ENCODE measurements at places on chromosomes 5 and 9.

DNA sequence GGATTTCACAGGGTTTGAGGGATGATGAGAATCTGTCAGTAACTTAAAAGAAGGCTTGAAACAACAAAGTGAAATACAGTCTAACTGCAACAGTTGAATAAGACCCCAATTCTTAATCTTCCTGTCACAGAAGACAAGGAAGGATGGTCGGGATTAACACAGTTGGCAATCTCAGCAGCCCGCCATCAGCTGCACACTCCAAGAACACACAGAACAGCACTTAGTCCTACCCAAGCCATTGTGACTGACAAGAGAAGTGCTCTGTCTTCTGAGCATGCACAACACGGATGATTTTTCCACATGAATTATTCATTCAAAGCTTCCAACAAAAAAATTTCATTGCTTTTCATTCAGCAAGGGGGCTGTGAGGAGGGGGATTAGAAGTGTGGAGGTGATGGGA, 576.1 kb downstream of the TLE4 start:
- no peak for DNase-seq

DNA sequence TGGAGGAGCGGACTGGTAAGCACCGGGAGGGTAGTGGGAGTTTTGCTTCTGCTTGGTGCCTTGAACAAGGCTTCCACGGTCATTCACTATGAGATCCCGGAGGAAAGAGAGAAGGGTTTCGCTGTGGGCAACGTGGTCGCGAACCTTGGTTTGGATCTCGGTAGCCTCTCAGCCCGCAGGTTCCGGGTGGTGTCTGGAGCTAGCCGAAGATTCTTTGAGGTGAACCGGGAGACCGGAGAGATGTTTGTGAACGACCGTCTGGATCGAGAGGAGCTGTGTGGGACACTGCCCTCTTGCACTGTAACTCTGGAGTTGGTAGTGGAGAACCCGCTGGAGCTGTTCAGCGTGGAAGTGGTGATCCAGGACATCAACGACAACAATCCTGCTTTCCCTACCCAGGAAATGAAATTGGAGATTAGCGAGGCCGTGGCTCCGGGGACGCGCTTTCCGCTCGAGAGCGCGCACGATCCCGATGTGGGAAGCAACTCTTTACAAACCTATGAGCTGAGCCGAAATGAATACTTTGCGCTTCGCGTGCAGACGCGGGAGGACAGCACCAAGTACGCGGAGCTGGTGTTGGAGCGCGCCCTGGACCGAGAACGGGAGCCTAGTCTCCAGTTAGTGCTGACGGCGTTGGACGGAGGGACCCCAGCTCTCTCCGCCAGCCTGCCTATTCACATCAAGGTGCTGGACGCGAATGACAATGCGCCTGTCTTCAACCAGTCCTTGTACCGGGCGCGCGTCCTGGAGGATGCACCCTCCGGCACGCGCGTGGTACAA, 556 bp downstream of the PCDHGC3 start:
- DNase-seq, result peak; percentile 80

DNA sequence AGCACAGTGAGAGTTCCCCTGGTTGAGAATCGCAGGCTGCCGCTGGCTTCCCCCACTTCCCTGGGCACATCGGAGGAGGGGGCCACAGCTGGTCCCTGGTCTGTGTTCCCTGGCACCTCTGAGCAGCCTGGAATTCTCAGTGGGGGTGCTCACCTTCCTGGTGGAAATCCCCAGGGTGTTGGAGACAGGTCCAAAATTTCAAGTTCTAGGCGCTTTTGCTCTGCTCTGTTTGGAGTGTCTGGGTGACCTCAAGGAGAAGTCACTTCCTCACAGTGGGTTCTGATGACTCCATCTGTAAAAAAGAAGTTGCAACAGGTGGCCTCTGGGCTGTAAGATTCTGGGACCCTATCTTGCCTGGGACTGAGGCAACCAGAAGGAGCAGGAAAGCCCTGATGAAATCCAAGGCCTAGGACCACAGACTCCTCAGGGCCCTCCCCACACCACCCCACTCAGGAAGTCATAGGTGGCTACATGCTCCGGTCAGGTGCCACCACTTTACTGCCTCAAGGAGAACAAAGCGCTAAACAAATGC, at the start of gene TRAF1:
Gene TRAF1 (minus strand): TSS at position 400 of the 532 bp plus-strand sequence. CDS start 721 bp downstream, outside the sequence.
- DNase-seq, result no peak

DNA sequence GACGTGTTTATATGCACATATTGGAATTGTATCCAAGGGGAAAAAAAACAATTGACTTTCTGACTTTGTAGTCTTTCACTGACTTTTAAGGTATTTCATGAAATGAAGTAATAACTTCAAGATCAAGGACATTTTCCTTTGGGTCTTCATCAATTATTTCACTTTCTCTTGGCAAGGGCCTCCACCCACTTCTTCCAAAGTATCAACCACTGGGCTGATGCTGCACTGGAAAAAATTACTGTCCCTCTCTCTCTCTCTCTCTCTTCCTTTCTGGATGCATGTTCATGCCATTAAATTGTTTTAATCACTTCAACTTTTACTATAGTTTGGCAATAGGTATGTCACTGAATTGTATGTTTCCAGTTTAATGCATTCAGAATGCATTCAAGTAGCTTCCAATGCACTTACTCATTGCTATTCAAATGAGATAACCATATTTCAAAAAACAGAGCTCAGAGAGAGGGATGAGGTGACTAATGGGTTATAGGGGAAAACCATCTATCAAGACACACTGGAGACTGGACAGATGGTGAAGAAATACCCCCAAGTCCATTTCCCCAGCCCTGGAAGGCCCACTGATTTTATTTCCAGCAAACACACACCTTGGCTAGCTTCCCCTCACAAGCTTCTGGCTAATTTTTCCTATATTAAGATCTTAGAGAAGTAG, 585.3 kb downstream of the EBF1 start:
- DNase-seq, result peak; percentile 32

- DNase-seq, result no peak
These were observed 80.1 kb upstream of the DMAC1 start for GRCh38 chr9:7879551-7880245.

- no peak for DNase-seq
These were observed 34.3 kb downstream of the NFIB start for GRCh38 chr9:14279671-14280070.

DNA sequence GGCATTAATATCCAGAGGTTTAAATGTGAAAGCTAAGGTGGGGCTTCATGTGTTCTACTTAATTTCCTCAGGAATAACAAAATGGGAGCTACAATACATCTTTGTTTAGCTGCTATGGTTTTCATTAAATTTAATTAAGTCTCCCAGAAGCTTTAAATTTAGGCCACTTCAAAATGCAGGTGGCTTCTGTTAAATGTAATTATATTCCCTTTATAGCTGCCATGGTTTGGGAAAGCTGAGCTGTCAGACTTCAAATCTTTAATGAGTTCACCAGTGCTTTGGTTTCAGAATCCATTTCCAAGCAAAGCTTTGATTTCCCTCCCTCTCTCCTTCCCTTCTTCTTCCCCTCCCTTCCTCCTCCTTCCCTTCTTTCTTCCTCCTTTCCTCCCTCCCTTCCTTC, 58.4 kb upstream of the FAM170A start:
- no peak for DNase-seq

DNA sequence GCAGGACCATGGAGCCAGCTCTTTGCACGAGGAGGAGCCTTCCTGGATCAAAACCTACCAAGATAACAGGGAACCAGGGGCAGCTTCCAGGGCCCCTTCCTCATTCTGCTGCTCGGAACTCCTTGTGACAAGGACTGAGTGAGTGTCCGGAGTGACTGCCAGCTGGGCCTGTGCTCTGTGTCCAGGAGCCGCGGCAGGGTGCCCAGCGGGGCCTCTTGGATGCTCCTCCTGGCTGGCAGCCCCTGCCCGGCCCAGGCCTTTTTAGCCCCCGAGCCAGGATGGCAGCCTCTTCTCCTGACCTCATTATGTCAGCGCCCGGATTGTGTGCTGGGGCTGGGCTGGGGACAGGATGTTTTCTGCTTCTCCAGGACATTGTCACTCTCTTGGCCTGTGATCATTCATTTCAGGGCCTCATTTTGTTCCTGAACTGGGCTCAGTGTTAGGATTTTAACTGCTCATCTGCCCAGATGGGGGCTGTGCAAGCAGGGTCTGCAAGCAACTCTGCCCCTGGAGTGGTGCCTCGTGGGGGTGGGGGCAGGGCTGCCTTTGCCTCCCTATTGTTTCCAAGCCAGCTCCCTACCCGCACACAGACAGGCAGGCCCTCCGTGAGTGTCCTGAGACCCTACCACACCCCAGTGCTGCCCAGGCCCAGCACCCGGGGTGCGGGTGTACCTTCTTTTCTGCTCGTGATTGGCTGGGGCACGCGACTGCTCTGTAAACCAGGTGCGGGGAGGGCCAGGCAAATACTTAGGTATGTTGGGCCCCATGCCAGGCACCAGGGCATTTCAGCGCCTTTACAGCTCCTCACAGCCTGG, 161.6 kb downstream of the COL23A1 start:
- peak; percentile 89 for DNase-seq

DNA sequence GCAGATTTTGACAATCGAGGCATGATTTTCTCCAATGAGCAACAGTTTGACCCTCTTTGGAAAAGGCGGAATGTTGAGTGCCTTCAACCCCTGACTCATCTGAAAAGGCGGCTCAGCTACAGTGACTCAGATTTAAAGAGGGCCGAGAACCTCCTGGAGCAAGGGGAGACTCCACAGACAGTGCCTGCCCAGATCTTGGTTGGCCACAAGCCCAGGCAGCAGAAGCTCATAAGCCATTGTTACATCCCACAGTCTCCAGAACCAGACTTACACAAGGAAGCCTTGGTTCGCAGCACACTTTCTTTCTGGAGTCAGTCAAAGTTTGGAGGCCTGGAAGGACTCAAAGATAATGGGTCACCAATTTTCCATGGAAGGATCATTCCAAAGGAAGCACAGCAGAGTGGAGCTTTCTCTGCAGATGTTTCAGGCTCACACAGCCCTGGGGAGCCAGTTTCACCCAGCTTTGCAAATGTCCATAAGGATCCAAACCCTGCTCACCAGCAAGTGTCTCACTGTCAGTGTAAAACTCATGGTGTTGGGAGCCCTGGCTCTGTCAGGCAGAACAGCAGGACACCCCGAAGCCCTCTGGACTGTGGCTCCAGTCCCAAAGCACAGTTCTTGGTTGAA, 13.6 kb downstream of the PTPDC1 start:
- DNase-seq, result peak; percentile 94

GRCh38 chr9:86410281-86410680, 56.1 kb upstream of the TUT7 start:
- DNase-seq, result no peak

GRCh38 chr5:91224456-91224855, 158.7 kb downstream of the ARRDC3 start:
- DNase-seq, result no peak

GRCh38 chr9:7273575-7273974, 515.8 kb downstream of the KDM4C start:
- DNase-seq, result no peak

GRCh38 chr5:127586066-127586770, 62.7 kb upstream of the CTXN3 start:
- no peak for DNase-seq

DNA sequence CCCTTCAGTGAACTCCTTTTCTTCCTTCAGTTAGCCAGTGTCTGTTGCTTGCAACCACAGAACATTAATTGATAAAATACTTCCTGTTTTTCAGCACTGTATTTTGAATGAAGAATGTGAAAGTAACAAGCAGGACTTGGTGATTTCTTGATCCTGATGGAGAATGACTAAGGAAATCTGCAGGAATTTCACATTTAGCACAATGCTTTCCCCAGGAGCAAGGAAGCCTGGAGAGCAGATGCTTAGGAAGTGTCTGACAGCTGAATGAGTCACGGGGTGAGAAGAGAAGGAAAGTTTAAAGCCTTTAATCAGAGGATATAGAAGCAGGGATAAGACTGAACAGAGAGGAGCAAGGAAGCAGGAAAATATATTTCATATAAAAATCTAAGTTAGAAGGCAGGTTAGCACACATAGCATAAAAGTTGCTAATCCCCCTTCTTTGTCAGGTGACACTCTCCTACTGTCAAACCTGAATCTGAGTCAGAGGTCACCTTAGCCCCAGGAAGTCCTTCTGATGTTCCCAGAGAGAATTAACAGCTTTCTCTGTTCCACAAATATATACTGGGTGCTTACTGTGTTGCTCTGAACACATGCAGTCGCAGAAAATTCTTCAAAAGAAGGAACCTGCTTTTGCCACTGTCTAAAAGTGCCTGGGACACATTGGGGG, 59.7 kb downstream of the GNA14 start:
- DNase-seq, result peak; percentile 90

DNA sequence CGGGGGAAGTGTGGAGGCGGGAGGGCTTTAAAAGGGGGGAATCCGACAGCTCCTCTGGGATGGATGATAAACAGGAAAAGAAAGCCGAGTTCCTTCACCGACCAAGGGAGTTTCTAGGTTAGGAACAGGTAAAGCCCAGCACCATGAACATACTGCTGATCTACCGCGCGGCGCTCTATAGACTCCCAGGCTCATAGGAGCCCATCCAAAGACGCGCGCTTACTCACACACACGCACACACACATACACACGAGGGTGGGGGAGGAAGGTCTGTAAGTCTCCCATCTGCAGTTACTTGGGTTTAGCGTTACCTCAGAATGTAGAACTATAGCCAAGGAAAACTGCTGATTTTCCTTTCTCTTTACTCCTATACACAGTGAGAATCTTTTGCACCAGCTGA, 2.6 kb upstream of the GABRB2 start:
- DNase-seq, result no peak

DNA sequence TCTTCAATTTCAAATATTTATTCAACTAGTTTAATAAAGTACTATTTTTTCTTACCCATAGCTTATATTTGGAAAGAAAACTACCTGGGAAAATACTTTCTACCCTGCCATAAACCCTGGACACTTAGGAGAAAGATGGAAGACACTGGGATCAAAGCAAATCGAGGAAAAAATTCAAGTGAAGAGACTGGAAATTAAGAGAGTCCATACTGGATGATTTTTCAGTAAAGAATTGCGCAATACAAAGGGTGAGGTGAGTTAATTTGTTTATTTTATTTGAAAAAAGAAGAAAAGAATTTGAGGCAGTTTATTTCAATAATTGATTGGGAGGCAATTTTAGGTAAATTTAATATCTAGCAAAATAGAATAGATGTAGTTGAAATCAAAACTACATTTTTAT, 331.8 kb upstream of the ITGA1 start:
- no peak for DNase-seq

GRCh38 chr5:2575292-2575691, 176.2 kb downstream of the IRX2 start:
- no peak for DNase-seq

GRCh38 chr5:96330530-96331140, 102.4 kb downstream of the PCSK1 start:
- DNase-seq, result no peak

- DNase-seq, result no peak
These were observed 6.2 kb upstream of the SAR1B start for GRCh38 chr5:134638760-134639201.

DNA sequence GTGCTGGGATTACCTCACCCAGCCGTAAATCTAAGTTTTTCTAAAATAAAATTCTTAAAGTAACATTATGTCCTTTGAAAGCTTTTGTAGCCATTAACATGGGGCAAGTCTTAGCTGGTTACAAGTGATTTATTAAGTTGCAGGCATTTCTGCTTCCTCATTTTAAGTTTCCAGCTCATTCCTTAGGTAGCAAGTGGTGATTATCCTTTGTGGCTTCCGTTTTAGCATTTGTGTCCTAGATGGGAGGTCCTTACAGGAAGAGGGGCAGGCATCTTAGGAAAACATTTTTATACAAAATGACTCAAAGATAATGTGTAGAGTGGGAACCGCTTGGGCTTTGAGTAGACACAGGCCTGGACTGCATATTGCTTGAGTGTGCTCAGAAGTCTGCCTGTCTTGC, 35.0 kb upstream of the ROPN1L start:
- no peak for DNase-seq
